HuH-7.5 (cell line): ENCODE measurements at places on chromosomes 1 and 21.

- DNase-seq: no peak
Measured at GRCh38 chr1:221573756-221574155, 168.1 kb downstream of the DUSP10 start.

GRCh38 chr1:151058692-151059091, 730 bp downstream of the CDC42SE1 start:
- no peak for DNase-seq

- peak; percentile 88 for DNase-seq
Measured at GRCh38 chr1:108199781-108200686, at the start of gene SLC25A24. SLC25A24 (minus strand) TSS chr1:108200343; CDS start chr1:108200138, 205 bp downstream.

- DNase-seq: no peak
Measured at GRCh38 chr1:13604176-13604575, 20.5 kb downstream of the PDPN start.

DNA sequence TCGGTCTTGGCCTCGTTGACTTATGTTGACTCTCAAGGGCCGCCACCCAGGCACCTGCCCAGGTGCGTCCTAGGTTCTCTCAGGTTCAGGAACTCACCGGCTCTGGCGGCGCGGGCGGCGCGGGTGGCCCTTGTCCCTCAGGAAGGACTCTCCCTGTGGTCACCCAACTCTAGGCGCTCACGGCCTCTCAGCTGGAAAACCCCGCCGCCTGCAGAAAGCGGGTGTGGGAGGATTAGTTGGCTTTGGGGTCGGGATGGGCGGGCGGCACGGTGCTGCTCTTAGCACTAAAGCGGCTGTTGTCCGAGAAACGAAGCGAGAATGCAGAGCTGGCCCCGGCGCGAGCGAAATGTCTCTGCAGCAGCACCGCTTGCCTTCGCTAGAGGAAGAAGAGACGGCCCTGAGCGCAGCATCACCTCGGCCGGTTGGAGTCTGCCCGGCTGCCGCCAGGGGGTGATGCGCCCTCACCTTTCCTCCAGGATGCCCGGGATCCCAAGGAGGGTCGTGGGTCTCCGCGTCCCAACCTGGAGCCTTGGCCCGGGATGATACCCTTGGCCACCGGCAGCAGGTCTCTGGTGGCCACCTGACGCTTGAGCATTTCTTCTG, 8.1 kb upstream of the TADA1 start:
- DNase-seq: no peak

GRCh38 chr1:119341372-119341947, 27.1 kb upstream of the HAO2 start:
- peak; percentile 43 for DNase-seq

- no peak for DNase-seq
Measured at GRCh38 chr21:42525029-42525581, 11.5 kb downstream of the SLC37A1 start.

GRCh38 chr1:188432427-188432826, 1603.7 kb downstream of the PLA2G4A start:
- DNase-seq: no peak

- no peak for DNase-seq
Measured at GRCh38 chr1:207396168-207396746, 57.9 kb upstream of the CR2 start.

- no peak for DNase-seq
Measured at GRCh38 chr1:36125129-36125991, at the start of gene COL8A2. COL8A2 (minus strand) TSS chr1:36125222; CDS start chr1:36100242, 24,980 bp downstream.

- DNase-seq: no peak
Measured at GRCh38 chr21:44317871-44318270, 18.0 kb downstream of the PFKL start.

DNA sequence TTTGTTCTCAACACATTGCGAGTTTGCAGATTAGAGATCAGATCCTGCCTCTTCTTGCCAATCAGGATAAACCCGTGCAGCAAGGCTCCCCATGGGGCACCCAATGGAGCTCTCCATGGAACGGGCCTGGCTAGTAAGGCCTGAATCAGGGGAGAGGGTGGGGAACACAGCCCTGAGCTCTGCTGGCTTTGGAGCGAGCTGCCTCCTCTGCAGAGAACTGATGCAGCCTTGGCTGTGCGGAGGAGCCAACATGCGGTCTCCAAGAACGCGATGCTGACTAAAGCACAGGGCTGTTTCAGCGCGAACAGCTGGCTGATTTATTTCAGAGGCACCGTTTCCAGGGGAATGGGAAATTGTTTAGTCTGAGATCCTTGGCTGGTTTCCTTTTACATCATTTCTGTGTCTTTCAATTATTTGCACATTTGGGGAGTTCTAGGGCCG, 139.7 kb downstream of the TSEN15 start:
- DNase-seq: no peak

GRCh38 chr1:87023326-87023725, 108.9 kb downstream of the HS2ST1 start:
- DNase-seq: no peak

DNA sequence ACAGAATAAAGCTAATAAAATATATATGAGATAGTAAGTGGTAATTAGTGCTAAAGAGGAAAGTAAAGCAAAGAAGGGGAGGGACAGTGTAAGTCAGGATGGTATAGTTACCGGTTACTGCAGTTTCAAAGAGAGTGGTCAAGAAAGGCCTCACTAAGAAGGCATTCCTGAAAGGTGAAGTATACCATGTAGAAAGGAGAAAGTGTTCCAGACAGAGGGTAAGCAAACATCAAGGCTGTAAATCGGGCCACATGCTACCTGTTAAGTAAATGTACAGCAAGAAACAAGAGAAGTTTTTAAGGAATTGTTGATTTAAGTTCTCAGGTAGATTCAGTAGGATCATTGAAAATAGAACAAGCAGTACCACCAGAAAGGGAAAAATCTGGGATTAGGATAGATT, 9.7 kb downstream of the DESI2 start:
- no peak for DNase-seq

GRCh38 chr1:182841368-182841988, 2.3 kb downstream of the DHX9 start:
- DNase-seq: no peak

- peak; percentile 75 for DNase-seq
Measured at GRCh38 chr1:200038981-200039848, 11.7 kb downstream of the NR5A2 start.

- no peak for DNase-seq
Measured at GRCh38 chr1:227314014-227314848, 4.1 kb downstream of the CDC42BPA start.

GRCh38 chr21:33299181-33299752, 25.5 kb upstream of the IFNAR1 start:
- no peak for DNase-seq

- DNase-seq: no peak
Measured at GRCh38 chr1:24708938-24709337, 36.3 kb upstream of the CLIC4 start.

DNA sequence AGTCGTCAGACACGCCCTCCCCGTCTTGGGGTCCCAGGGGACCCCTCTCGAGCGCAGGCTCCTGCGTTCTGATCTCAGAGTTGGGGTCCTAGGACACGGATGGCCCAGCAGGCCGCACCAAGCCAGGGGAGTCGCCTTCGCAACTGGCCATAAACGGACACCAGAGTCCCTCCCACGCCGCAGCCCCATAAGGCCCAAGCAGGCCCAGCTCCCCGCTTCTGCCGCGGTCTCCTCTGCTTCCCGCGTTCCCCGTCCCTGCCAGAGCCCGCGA, 633 bp downstream of the DMRTA2 start:
- no peak for DNase-seq

GRCh38 chr1:54453022-54453421, 46.8 kb upstream of the SSBP3 start:
- DNase-seq: no peak

- DNase-seq: no peak
Measured at GRCh38 chr1:174928541-174928940, 71.2 kb upstream of the CACYBP start.

DNA sequence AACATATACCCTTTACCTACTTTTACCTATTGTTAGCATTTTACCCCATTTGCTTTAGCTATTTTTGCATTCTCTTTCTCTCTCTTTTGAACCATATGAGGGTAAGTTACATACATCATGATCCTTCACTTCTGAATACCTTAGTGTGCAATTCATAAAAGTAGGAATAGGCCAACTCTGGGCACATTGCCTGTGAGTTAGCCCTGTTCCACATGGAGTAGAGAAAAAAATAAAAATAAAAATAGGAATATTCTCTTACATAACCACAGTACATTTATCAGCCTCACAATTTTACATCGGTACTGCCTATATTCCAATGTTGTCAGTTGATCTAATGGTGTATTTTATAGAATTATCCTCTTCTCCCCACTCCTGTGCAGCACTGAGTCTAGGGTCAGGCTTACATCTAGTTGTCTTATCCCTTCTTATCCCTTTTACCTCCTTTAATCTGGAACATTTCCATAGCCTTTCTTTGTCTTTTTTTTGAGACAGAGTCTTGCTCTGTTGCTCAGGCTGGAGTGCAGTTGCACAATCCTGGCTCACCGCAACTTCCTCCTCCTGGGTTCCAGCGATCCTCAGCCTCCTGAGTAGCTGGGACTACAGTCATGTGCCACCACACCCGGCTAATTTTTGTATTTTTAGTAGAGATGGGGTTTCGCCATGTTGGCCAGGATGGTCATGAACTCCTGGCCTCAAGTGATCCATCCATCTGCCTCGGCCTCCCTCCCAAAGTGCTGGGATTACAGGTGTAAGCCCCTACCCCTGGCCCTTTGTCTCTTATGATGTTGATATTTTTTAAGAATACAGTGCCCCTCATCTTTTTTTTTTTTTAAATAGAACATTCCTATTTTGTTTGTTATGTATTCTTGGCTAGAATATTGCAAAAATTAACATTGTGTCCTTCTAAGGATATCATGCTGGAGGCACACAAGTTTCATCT, 11.1 kb upstream of the SLC30A1 start:
- DNase-seq: no peak

DNA sequence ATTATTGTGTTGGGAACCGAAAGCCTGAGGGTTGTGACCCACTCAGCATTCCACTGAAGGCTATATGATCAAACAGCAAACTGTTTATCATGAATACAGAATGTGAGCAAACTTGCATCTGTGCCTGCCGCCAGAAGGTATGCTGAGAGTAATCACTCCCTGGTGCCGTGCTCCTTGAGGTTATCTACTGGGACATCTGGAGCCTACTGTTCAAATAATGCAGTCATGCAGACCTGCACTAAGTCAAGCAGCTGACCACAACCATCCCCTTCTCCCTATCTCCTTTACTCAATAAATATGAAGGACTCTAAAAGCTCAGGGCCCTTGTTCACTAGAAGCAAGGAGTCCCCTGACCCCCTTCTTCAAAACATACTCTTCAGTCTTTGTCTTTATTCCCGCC, 13.5 kb downstream of the GSTM5 start:
- no peak for DNase-seq

DNA sequence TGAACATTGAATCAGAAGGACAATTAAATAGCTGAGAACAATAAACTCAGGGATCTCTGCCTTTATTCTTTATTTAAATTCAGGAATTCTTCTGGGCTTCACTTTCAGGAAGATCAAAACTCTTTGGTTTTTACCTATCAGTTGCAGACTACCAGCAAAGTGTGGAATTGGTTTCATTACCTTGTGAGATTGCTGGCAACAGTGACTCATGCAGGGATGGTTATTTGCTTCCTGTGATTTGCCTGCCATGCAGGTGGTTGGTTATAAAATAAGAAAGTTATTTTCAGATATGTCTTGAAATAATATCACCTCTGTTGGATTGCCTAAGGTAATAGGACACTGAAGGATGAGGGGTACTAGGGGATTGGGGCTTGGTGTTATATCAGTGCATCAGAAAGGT, 204.6 kb downstream of the PTBP2 start:
- DNase-seq: no peak

- no peak for DNase-seq
Measured at GRCh38 chr1:50110151-50110550, 1.4 kb downstream of the ELAVL4 start.

DNA sequence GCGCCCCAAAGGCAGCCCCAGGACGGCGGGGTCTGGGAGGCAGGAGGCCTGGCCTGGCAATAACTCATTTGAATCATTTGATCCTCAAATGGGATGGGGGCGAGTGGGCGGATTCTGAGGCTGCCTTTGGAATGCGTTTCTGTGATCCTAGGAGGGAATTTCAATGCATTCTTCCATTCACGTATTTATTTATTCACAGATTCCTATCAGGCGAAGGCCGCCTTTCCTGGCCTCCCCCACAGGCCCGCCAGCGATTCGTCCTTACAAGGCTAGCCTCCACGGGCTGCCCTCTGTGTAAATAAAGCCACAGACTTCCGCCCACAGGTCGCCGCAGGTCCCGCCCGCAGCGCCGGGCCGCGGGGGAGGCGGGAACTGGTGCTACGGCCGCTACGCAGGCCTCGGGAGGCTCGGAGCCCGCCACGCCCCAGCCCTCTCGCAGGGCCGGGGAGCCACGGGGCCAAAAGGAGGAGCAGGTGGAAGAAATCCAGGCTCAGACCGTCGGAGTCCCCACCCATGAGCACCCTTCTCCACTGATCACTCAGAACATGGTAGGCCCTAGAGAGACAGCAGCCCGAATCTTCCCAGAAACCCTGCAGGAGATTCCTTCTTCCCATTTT, 31.3 kb upstream of the JUN start:
- peak; percentile 80 for DNase-seq

GRCh38 chr1:240720976-240721375, 109.0 kb upstream of the GREM2 start:
- no peak for DNase-seq

- no peak for DNase-seq
Measured at GRCh38 chr1:24908591-24909259, 21.4 kb downstream of the RUNX3 start.

DNA sequence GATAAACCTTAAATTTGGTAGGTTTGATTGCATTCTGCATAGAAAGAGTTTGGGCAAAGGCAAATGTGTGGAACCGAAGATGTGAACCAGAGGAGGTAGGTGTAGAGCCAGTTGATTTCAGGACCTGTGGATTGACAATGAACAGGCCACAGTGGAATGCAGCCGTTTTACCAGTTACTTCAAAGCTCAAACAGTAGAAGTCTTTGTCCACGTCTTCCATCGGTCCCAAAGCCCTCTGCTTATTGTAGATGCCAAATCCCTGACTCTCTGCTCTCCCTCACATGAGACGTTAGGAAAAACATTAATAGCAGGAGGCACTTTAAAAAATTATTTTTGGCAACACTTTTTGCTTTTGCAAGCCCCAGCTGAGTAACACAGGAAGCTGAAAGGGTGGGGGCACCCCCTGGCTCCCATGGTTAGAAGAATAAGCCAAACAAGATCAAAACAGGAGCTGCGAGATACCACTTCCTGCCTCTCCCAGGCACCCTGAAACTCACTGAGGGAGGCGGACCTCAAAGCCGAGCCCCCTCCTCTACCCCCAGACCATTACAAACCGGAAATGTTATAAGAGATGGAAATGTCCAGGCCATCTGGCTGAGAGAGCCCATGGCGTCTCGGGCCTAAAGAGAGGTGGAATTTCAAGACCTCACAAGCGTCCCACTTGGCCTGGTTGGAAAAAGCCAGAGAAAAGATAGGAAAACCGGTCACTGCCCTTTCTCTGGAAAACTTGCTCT, 13.5 kb downstream of the TRAF3IP3 start:
- no peak for DNase-seq

GRCh38 chr1:18297896-18298648, 182.7 kb upstream of the KLHDC7A start:
- DNase-seq: no peak

GRCh38 chr1:111990878-111991718, 1.6 kb upstream of the KCND3 start:
- DNase-seq: peak; percentile 76

GRCh38 chr1:164183854-164184635, 374.9 kb upstream of the PBX1 start:
- no peak for DNase-seq
